ENCODE measurements at places on chromosomes 2 and 18.
A peak's percentile ranks its signal among the peaks of the same experiment; 100 is the strongest.

- no peak for DNase-seq
Measured at GRCh38 chr2:170088776-170089175, 89.2 kb upstream of the MYO3B start.

DNA sequence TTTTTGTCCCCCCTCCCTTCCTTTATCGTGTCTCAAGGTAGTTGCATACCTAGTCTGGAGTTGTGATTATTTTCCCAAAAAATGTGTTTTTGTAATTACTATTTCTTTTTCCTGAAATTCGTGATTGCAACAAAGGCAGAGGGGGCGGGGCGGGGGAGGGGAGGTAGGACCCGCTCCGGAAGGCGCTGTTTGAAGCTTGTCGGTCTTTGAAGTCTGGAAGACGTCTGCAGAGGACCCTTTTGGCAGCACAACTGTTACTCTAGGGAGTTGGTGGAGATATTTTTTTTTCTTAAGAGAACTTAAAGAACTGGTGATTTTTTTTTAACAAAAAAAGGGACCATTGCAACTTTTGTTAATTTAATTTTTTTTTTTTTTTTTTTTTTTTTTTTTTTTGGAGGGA is 2.1 kb downstream of the SOX11 start:
- DNase-seq = no peak

DNA sequence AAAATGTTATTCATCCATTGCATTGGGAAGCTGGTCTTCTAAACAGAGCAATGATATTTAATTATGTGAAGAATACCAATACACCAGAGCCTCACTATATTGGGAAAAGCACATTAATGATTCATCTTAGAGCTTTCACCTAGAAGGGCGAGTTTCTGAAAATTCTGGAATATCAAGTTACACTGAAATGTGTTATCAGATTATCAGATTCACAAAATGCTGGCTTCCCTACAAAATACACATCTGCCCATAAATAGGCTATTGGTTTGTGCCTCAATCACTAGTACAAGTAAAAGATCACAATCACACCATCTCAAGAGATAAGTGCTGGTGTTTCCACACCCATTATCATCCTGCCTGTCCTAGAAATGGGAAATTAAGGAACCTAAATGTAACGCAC is 200.7 kb downstream of the TMEM163 start:
- DNase-seq = no peak

GRCh38 chr2:24049485-24050021 is at the start of gene FKBP1B:
FKBP1B (plus strand) TSS chr2:24049741; CDS start chr2:24049850, 109 bp downstream.
- peak; percentile 91 for DNase-seq

DNA sequence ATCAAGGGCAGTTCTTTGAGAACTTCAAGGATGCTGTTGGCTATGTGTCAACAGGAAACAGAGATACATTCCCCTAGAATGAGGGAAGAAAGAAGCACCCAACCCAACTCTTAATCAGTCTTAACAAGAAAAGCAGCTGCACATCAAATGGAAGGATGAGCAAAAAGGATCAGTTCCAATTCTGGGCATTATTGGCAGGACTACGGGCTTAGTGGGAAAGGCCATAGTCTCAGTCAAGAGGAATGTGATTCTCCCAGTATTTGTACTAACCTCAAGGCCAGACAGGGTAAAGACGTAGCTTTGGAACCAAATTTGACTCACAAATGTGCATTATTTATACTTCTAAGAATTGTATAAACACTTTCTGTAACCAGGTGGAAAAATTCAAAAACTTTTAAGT is 18.2 kb downstream of the BMP10 start:
- DNase-seq = no peak

- no peak for DNase-seq
Measured at GRCh38 chr2:85698184-85698879, 4.2 kb downstream of the GNLY start.

DNA sequence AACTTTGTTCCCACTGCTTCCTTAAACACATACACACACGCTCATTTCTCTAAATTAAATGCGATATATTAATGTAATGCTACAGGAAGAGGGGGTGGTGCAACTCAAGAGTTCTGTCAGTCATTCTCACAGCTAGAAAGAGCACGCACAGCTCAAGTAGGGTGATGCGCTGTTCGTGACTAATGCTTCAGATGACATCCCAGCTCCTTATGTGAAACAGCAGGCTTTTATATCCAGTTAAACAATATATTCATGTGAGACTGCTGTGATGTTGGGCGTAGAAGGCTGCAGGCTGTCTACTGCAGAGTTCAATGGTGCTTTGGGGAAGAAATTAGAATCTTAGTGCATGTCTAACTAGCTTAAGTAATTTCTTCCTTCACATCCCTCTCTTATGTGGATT is 912.6 kb upstream of the FSHR start:
- no peak for DNase-seq
